ENCODE measurements at places on chromosomes 7 and 10.

DNA sequence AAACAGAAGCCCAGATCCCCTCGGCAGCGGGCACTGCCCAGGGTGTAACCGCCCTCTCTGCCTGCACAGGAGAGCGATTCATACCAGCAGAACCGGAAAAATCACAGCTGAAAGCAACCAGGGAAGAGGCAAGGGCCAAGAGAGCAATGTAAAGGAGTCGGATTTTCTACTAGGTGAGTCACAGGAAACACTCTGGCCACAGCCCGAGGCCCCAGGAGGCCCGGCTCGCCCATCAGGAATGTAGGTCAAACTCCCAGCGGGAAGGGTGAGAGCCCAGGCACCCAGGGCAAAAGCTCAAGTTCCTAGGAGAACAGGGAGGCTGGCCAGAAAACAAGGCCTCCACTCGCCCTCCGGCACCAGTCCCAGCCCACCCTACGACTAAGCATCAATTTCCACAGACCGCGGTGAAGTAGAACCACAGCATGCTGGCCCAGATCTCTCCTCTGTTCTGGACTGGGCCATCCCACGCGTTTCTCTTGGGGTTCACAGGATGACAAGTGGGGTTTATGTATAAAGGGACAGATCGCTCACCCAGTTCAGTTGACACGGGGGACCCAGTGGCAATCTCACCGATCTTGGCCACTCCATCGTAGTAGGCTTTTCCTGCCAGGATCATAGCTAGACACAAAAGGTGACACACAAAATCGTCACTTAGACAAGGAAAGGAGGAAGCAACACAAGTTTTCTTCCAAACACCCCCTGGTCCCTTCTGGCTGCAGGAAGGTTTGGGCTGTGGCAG is 46.2 kb downstream of the BAIAP2L1 start:
- peak; percentile 94 for DNase-seq

- no peak for DNase-seq
Observed at GRCh38 chr7:132029369-132030085, 473.1 kb upstream of the PODXL start.

GRCh38 chr10:36540611-36541010 is 584.8 kb upstream of the ANKRD30A start:
- no peak for DNase-seq

DNA sequence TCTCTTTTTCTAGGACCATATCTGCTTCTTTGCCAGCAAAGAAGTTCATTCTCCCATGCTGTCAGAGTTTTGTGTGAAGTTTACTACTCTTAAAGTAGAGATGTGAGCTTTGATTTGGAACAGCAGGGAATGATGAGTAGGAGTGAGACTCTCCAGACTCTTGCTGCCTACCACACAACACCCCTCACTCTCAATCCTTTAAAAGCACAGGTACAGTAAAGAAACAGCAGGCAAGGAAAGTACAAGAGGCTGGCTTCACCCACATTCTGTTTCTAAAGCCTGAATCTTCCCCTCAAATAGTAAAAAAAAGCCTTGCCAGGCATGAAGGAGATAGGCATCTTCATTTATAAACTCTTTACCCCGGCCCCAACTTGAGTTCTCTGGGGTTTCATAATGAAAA is 97.3 kb downstream of the ARMH3 start:
- no peak for DNase-seq

DNA sequence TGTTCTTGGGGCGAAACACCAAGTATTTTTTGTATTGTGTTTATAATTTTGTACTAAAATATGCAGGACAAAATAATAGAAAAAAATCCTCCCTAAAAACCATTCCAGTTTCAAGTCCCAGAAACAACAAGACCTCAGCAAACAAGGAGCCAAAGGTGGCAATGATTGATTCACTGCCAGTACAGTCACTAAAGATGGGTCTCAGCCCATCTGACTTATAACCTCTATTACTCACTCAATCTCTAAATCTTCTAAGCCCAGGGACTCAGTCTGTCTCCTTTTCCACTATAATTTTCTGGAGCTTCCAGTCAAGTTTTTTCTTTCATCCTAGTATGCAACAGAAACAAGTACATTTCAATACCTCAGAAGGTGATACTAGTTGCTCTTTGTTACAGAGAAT is 33.3 kb downstream of the SNX13 start:
- DNase-seq = no peak
